NCI-H1930 (cell line): ENCODE measurements at places on chromosomes 13 and 19.
A peak's percentile ranks its signal among the peaks of the same experiment; 100 is the strongest.

- DNase-seq, result no peak
Measured at GRCh38 chr19:13796301-13797057, 1.2 kb downstream of the ZSWIM4 start.

GRCh38 chr19:39987167-39987566 is 9.7 kb upstream of the ZNF546 start:
- DNase-seq, result no peak

- no peak for DNase-seq
Measured at GRCh38 chr13:104043184-104043583, 977.0 kb upstream of the SLC10A2 start.

DNA sequence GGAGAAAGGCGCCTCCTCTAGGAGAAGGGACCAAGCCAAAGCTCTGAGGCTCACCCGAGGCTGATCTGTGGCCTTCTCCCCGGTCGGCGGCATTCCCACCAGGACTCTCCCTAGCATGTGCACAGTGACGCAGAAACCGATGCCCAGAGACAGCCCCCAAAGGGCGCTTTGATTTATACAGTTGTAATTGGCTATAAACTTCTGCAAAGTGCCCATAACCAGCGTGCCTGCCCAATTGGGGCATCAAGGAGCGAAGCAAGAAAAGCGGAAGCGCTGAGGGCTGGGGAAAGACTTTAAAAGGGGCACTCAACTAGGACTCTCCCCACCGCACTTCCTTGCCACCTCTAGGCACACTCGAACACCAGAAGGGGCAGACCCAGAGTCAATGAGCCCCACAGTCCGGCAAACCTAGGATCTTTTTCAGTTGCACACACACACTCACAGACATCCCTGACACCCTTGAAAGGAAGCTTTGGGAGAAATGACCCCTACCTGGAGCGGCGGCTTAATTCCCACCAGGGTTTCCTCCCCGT is 1.8 kb downstream of the CDX2 start:
- no peak for DNase-seq

GRCh38 chr19:2582984-2583956 is 107.3 kb downstream of the GADD45B start:
- no peak for DNase-seq

DNA sequence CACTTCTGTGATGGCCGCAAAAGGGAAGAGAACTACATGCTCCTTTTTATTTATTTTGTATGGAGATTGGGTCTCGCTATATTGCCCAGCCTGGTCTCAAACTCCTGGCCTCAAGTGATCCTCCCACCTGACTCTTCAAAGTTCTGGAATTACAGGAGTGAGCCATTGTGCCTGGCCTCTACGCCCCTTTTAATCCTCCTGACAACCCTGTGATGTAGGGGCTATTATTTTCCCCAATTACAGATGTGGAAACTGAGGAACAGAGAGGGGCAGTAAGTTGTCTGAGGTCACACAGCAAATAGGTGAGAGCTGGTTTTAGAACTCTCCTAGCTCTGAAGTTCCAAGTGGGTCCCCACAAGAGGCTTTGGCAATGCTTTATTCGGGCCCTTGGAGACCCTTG is 11.7 kb downstream of the TJP3 start:
- no peak for DNase-seq

GRCh38 chr13:34344816-34345215 is 526.9 kb downstream of the RFC3 start:
- DNase-seq, result no peak

DNA sequence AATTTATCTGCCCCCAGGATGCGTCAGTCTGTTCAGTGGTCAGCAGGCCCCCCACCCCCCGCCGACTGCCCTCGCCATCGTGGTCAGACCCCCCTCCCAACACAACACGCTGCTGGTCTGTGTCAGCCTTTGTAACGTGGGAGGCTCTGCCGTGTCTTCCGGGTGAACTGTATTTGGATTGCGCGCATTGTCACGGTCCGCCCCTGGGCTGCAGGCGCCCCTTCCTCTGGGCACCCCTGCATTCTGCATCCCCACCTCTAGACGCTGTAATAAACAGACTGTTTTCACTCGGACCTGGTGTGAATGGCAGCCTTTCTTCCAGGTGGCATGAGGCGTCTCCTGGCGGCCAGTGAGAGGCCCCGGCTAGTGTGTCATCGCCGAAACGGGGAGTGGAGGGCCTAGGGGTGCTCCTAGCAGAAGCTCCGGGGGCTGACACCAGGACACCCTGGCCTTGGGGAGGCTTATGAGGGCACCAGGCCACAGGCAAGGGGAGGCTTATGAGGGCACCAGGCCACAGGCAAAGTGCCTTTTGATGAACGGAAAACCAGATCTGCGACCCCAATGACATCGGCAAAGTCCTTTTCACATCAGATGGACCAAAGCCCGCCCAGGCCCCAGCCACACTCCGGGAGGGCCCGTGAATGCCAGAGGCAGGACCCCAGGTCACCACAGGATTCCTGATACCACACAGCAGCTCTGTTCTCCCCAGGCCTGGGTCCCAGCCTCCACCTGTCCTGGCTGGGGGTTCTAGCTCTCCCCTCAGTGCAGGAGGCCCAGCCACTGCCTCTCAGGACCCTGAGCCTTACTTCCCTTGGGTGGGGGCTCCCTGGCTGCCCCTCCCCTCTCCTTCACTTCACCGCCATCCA is 3.6 kb downstream of the PLEKHJ1 start:
- no peak for DNase-seq

DNA sequence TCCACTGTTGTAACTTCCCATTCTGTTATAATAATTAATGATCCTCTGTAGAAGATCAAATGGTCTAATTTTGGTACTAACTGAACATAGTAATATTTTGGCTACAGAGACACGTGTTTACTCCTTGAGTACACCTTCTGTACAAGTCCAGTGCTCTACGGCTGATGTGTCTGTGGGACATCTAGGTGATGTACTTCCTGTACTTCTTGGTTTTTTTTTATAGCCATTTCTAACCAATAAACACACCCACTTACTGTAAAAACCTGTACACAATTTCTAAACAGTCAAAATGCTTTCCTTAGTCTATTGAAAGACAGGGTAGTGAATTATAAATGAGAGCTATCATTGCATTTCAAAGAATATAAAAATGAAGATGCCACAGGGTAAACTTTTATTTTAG is 118.7 kb downstream of the RNF17 start:
- DNase-seq, result no peak

GRCh38 chr19:48836089-48837017 is at the start of gene HSD17B14:
Gene HSD17B14 (minus strand): TSS chr19:48836491. CDS start chr19:48836411, 80 bp downstream.
- peak; percentile 43 for DNase-seq

- no peak for DNase-seq
Measured at GRCh38 chr19:12783849-12784393, 7.4 kb upstream of the JUNB start.

DNA sequence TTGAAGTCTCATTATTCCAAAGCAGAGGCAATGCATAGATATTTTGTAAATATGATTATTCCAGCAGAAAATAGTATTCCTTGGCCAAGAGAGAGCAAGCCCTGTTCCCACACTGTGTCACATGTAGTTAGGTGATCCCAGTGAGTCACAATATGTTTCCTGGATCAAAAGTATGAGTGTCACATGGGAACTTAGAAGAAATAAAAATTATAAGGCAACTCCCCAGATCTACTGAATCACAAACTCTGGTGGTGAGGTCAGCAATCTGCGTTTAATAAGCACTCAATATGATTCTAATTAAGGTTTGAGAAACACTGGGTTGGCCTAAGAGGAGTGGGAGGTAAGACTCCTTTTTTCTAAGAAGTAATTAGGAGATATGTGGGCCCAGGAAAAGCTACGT is 1504.5 kb upstream of the PCDH20 start:
- DNase-seq, result no peak

DNA sequence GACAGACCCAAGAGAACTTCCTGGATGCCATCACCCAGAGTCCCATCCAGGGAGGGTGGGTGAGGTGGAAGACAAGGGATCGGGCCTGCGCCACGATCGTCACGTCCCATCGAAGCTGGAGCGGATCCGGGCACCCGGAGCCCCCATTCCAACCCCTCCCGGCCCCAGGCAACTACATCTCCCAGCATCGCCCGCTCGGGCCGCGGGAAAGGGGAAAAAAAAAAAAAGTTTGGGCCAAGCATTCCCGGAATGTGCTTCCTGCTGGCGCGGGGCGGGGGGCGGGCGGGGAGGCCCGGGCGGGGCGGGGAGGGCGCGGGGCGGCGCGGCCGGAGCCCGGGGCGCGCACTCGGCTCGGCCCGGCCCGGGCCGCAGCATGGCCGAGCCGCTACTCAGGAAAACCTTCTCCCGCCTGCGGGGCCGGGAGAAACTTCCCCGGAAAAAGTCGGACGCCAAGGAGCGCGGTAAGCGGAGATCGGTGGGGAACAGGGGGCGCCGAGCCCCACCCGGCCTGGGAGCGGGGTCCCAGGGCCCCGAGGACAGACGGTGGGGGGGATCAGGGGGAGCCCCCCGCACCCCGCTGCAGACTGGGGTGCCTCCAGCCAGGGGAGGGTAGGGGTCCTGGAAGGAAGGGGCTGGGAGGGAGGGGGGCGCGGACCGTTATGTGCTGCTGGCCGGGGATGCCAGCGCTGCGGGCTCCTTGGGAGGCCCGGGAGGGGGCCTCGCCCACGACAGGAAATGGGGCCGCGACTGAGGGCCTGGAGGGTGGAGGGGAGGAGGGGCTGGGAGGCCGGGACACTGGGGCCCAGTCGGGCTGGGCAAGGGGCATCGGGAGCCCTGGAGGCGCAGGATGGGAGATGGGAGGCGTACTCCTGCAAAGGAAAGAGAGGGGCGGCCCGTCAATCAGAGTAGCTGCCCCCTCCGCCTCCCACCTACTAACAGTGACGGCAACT is at the start of gene SYDE1:
SYDE1 (plus strand) TSS at position 341 of the 950 bp plus-strand sequence; CDS start at position 374, 33 bp downstream.
- no peak for DNase-seq

GRCh38 chr19:2058570-2059421 is 7.8 kb upstream of the MKNK2 start:
- DNase-seq, result no peak

DNA sequence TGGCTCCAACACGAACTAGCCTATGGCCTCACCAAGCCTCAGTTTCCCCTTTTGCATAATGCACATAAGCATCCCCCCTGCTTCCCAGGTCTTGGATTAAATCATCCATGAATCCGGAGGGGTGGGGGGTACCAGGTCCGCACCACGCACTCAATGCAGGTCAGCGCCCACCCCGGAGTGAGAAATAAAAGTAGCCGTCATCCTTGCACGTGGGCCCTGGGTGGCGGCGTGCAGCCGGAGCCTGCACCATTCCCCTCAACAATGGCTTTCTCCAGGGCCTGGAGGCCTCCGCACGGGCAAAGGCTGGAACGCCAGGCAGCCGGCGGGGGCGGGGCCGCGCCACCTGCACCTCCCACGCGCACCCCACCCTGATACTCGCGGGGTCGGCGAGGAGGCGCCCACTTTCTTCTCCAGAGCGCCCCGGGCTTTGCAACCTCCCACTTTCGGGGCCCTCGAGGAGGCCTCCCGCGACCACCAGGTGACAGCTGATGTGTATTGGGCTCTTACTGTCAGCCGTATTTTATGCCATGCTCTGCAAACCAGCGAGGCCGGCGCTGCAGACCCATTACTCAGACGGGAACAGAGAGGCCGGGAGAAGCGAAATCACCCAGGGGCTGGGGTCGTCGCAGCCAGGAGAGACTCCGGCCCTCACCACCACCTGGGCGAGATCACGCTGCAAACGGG is 767 bp upstream of the GADD45B start:
- no peak for DNase-seq

DNA sequence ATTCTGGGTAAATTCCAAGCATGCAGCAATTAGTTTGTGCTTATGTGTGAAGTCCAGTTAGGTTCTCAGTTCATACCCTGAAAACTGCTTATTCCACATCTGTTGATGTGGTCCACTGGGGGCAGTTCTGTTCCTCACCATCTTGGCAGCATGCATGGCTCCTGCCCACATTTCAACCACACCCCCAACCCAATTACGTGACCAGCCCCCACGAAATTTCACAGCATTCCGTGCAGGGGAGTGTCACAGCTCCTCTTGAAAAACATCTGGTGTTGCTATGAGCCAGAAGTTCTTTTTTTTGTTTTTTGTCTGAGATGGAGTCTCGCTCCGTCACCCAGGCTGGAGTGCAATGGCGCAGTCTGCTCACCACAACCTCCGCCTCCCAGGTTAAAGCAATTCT is 9.1 kb upstream of the ERVK3-1 start:
- no peak for DNase-seq

DNA sequence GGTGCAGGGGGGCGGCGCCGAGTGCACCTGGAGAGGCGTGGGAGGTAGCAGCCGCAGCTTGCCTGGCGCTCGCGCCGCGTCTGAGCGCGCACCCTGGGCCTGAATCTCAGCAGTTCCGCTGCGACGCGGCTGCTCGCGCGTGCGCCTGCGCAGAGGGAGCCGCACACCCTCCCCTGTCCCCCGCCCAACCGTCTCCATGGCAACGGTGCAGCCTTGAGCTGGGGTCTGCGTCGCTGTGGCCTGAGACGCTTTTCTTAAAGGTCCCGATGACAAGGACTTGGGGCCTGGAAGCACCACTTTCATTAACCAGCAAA is at the start of gene PNMA8B:
PNMA8B (minus strand) TSS at position 82 of the 314 bp plus-strand sequence. CDS start 402 bp downstream, outside the sequence.
- peak; percentile 93 for DNase-seq

- no peak for DNase-seq
Measured at GRCh38 chr13:48939728-48940127, 36.0 kb upstream of the FNDC3A start.

DNA sequence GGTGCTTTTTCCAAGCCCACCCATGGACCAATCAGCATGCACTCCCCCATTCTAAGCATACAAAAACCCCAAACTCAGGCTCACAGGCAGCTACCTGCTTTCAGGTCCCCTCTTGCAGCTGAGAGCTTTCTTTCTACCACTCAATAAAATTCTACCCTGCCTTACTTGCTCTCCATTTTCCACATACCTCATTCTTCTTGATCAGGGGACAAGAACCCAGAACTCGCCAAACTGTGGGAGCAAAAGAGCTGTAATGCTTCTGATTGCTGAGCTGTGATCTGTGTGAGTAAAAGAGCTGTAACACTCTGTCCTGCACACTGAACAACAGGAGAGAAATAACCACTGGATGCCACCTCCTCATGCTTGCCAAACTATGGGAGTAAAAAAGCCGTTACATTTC is 972.1 kb downstream of the SLITRK5 start:
- DNase-seq, result no peak

DNA sequence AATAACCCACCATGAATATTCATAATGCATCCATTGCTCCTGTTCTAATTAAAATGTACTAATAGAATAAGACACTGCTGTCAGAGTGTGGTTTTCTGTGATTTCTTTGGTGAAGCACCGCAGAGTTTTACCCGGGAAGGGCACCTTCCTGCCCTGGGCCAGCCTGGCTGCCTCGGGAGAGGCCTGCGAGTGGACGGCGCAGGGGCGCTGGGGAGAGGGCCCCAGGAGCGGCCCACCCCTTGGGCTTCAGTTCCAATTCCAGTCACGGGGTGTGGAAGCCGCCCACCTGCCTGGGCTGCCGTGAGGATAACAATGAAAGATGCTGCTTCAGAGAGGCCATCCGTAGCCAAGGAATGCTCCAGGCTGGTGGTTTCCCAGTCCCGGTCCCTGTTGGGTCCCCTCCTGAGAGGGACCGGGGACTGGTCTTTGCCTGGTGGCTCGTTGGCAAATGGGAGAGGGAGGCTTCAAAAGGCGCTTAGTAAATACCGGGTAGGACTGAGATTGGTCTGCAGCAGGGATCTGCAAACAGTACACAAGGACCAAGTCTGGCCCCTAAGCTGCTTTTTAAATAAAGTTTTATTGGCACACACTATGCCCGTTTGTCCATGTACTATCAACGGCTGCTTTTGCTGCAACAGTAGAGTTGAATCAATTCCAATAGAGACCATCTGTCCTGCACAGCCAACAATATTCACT is 18.0 kb downstream of the TCF3 start:
- DNase-seq, result no peak

GRCh38 chr19:14159059-14159458 is 22.7 kb upstream of the ASF1B start:
- DNase-seq, result no peak
